ENCODE measurements at places on chromosomes 1 and 21. TPM values are rescaled to one million over a fixed set of nuclear protein-coding genes. Genes with fewer than 3 reads are reported as not detected.

The C1QTNF12 gene
- 9.9 TPM for polyA plus RNA-seq

The MATN1 gene
- polyA plus RNA-seq, result not detected

The RHOU gene
- 4.7 TPM for polyA plus RNA-seq

The LINGO4 gene
- 0.32 TPM for polyA plus RNA-seq

The EDN2 gene
- 2.3 TPM for polyA plus RNA-seq

The MARK1 gene
- 2.6 TPM for polyA plus RNA-seq

The NGF gene
- 6.0 TPM for polyA plus RNA-seq

The JAM2 gene
- polyA plus RNA-seq, result 6.0 TPM

The NOS1AP gene
- 0.47 TPM for polyA plus RNA-seq

The RHD gene
- polyA plus RNA-seq, result not detected

The AGMAT gene
- 119 TPM for polyA plus RNA-seq

The PDZK1IP1 gene
- 2,553 TPM for polyA plus RNA-seq

The VWA5B1 gene
- 0.69 TPM for polyA plus RNA-seq

The RCSD1 gene
- polyA plus RNA-seq, result 3.9 TPM

The PDE9A gene
- polyA plus RNA-seq, result 30.1 TPM

The NT5C1A gene
- 0.62 TPM for polyA plus RNA-seq

The PRELP gene
- polyA plus RNA-seq, result 9.5 TPM

The CCDC27 gene
- not detected for polyA plus RNA-seq

The PPIE gene
- 52.0 TPM for polyA plus RNA-seq

The CYP4A22 gene
- polyA plus RNA-seq, result 108 TPM

The LEFTY1 gene
- polyA plus RNA-seq, result 0.41 TPM
